ENCODE measurements at places on chromosomes 1 and 21. TPM values are rescaled to one million over a fixed set of nuclear protein-coding genes. Genes with fewer than 3 reads are reported as not detected.

Gene PCNX2
- total RNA-seq = 0.73 TPM

Gene CDC42BPA
- 14.5 TPM for total RNA-seq

DNA sequence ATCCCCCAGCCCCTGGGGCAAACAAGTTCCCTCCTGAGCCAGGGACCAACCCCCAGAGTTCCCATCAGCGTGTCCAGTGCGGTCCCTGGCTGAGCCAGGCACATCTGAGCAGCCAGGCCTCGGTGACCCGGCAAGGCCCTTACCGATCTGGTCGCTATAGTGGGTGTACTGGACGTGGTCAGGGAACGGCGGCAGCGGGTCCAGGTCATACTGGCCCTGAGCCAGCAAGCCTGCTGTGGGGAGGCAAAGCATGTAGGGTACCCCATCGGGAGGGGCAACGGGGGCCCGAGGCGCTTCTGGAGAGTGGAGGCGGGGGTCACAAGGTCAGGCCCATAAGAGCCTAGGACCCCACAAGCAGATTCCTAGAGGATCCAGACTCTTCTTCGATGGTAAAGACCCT is 3.5 kb downstream of the MFAP2 start:
- DNase-seq = no peak

GRCh38 chr1:184191181-184191621 is 139.7 kb downstream of the TSEN15 start:
- DNase-seq = no peak

All from left lobe of liver (tissue), 2 donors.